Activated gamma-delta T cell treated with anti-CD3 and anti-CD28 coated beads, Interleukin-2, amount 50 U/mL, for 16 hours (primary cell): ENCODE measurements at places on chromosomes 5 and 9.

GRCh38 chr5:137921931-137922330, 32.7 kb downstream of the PKD2L2 start:
- DNase-seq: no peak

- DNase-seq: no peak
Measured at GRCh38 chr9:93713716-93714115, 137.3 kb downstream of the PHF2 start.

- DNase-seq: no peak
Measured at GRCh38 chr9:114729706-114730105, 47.7 kb upstream of the TEX48 start.

GRCh38 chr9:121556580-121556979, 56.9 kb upstream of the GGTA1 start:
- no peak for DNase-seq

DNA sequence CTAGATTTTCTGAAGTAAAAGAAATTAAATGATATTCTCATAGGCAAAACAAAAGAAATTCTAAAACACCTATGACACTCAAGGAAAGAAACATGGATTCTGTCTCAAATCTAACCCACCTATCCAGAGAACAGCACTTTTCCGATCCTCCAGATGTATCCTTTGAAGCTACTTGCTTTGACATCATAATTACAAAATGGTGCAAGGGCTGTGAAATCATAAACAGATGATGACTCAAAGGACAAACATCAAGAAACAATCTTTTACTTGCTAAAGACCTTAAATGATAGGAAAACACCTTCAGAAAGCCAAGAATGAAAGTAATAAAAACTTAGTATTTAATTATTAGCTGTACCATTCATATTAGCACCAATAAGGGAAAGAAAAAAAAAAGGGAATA, 202.6 kb downstream of the DENND1A start:
- DNase-seq: no peak

- DNase-seq: no peak
Measured at GRCh38 chr9:134283111-134283515, 43.1 kb upstream of the RXRA start.

DNA sequence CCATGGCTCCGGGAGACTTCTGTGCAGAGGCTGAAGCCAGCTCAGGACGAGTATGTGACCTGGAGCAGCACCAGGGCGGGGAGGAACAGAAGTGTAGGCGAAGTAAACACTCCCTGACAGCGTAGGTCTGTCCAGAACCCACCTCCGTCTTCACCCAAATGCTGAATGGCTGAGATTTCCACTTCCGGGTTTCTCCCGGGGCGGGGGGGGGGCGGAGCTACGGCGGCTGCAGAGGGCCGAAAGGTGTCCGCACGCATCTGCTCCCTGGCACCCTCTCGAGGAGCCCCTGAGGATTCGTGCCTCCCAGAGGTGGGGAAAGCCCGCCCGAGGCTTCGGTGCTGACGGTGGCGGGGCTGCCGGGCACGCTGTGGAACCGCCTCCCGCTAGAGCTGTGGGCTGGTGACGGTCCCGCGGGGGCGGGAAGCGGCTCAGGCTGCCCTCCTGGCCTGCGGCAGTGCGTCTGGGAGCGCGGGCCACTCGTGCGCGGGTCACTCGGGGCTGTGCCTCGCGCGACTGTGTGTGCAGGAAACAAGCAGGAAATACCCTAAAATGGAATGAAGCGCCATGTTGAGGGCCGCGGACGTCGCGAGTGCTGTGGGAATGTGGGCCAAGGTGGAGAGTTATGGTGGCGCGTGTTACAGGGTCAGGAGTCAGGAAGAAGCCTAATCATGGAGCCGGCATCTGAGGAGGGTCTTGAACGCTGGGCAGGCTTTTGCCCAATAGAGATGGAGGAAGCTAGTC, 1425.4 kb downstream of the FOXD4L5 start:
- DNase-seq: peak; percentile 12

DNA sequence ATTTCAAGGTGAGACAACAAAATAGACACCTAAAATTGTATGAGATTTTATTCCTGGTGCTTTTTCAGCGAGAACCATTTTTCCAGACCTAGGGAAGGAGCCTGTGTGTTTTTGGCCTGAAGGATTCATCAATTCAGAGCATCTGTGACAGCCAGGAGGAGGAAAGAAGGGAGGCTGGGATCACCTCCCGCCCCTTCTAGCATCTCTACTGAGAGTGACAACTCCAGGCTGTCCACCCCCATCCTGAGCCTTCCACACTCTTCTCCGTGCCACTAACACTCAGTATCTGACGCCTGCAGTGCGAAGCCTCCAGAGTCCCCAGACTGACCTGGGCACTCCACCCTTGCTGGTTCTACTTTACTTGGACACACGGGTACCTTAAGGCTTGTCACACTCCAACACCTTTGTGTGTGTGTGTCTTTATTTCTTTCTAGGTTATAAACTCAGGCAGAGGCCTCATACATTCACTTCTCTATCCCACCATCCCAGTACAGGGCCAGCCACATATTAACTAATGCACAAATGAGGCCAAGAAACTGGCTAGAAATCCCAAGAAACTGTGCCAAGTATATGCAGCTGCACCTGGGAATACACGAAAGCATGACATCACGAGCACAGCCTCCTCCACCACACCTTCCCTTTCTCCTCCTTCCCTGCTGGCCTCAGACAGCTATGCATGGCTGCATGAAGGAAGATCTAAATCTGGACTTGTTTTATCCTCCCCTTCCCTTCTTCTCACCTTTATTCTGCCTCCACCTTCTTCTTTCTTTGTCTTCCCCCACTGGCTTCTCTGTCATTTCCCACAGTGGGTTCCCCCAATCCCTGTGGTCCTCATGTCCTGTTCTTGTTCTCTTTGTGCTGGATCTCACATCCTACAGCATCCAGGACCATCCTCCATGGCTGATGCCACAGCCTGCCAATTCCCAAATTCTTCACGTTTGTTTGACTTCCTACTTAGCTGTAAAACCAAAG, 16.0 kb downstream of the S1PR3 start:
- no peak for DNase-seq

DNA sequence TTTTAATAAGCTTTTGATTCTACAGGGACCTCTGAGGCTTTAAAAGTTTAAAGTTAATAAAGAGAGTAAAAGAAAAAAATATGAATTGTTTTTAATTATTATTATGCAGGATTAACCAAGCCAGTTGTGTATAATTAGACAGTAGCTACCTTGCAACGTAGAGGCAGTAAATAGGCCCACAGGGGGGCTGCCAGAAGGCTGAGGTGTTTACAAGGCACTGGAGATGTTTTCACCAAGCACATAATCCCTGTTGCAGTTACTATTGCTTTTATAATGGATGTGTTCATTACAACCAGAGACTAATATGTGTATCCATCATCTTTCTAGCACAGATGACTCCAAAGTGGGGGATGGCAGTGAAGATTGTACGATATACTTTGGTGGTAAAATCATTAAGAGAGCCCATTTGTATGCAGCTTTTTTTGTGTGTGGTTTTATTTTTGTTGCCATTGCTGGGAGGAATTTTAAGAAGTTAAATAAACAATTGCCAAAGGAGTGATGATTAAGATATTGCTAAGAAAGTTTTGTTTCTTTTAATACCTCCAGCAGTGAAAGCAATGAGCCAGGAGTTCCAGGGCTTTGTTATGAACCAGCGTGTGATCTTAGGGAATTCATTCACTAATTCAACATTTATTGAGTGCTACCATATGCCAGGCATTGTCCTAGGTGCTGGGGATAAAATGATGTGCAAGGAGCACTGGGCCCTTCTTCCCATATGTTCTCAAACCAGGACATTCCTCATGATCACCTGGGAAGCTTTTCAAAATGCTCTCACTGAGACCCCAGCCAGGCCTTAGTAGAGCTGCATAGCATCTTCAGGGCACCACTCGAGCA, 138.7 kb upstream of the EFNA5 start:
- no peak for DNase-seq

- DNase-seq: no peak
Measured at GRCh38 chr5:116479776-116480675, 94.6 kb downstream of the SEMA6A start.

DNA sequence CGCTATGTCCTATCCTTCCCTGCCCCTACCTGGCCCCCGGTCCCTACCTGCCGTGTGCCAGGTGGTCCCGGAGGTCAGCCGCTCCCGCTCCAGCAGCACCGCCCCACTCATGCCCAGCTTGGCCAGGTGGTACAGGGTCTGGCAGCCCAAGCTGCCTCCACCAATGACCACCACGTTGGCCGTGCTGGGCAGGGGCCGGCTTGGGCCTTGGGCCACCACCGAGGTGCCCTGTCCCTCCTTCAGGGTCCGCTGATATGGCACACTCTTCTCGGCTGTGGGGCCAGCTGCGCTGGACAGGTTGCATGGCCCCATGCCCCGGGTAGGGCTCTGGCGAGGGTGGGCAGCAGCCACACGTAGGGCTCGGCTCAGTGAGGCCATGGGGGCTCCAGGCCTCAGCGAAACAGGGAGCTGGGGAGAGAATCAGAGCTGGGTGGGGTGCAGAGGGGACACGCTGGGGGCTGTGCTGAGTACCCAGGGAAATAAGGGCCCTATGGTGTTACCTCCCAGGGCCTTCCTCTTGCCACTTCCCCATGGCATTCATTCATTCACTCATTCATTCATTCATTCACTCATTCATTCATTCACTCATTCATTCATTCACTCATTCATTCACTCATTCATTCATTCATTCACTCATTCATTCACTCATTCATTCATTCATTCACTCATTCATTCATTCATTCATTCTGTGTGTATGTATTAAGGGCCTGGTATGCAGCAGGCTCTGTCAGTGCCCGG, 4.2 kb downstream of the SARDH start:
- no peak for DNase-seq

- no peak for DNase-seq
Measured at GRCh38 chr5:14683906-14684455, 19.5 kb downstream of the OTULIN start.

- DNase-seq: no peak
Measured at GRCh38 chr9:123997665-123998277, 13.8 kb upstream of the LHX2 start.

DNA sequence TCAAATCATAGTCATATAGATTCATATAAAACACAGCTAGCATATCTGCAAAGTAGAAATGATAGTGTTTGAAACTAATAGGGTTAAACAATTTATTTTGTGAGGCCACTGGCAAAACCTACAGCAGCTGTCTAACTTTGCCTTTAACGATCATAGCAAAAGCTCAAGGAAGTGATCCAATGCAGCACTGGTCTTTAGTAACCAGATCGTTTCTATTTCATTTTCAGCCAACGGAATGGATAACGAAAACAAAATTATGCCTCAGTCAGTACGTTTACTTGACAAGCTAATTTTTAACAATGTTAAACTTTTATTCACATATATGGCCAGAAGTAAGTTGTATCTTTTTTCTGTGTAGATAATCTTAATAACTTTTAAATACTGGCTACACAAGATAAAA, 17.7 kb downstream of the MLLT3 start:
- DNase-seq: no peak

DNA sequence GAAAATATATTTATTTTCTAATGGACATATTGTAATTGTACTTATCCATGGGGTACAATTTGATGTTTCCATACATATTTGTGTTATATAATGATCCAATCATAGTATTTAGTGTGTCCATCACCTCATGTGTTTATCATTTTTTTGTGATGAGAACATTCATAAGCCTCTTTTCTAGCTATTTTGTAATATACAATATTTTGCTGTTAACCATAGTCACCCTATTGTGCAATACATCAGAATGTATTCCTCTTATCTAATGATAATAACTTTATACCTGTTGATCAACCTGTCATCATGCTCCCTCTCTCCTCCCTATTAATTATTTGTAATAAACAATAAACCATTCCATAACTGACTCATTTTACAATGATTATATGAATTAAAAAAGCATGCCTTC, 93.2 kb downstream of the ISL1 start:
- DNase-seq: no peak

- no peak for DNase-seq
Measured at GRCh38 chr5:143560378-143560777, 156.9 kb upstream of the NR3C1 start.

- no peak for DNase-seq
Measured at GRCh38 chr9:35619800-35620158, 1.6 kb upstream of the CD72 start.

- DNase-seq: no peak
Measured at GRCh38 chr9:80094176-80094771, 522.5 kb downstream of the TLE4 start.

DNA sequence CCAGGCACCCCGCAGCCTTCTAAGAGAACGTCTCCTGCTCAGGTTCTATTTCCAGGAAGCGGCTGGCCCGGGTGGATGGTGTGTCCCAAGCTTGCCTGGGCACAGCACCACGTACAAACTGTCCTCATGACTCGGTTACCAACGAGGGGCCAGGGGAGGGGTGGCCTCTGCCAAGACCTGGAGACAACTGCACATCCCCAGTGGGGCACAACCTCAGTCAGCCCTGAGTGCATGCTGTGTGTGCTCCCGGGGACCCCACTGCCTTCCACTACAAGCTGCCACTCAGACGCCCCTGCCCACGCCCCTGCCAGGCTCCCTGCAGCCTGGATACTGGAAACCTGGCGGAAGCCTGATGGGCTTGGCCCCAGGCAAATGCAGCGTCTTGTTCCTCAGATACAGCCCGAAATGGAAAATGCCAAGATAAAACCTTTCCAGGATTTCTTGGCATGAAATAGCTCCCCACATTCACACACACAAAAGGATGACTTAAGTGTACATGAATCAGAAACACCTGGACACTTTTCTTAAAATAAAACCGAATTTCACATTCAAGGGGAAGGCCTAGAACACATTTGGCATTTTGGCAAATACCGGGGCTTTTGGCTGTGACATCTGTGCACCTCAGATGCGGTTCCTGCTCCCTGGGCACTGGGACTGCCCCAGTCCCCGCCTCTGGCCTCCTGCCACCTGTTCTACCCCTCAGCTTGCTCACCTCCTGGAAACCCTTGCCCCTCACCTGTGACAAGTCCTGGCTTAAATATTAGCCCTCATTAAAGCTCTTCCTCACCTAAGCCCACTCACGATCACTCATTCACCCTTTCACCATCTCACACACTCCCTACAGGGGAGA, 62.5 kb downstream of the COL23A1 start:
- DNase-seq: no peak

DNA sequence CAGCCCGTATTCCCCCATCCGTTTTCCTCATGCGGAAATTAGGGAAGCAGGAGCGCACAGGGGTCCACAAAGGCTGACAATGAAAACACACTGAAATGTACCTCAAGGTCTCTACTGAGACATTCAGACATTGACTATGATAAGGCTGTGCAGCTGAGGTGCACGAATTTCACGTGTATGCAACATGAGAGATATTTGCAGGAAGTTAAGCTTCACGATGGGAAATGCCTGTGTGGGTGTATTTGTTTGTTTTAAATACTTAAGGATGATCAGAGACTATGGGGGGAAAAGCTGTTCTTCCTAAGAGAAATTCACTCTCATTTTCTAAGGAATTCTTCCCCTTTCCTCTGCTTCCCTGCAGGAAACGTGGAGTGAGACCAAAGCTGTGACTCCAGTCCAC, 2.6 kb upstream of the SPATA31E1 start:
- no peak for DNase-seq
